ENCODE measurements at places on chromosomes 12 and 14.

- no peak for DNase-seq
Measured at GRCh38 chr14:49464885-49465284, 121.3 kb downstream of the RPS29 start.

GRCh38 chr14:70713511-70713916, 71.8 kb downstream of the TTC9 start:
- DNase-seq = no peak

DNA sequence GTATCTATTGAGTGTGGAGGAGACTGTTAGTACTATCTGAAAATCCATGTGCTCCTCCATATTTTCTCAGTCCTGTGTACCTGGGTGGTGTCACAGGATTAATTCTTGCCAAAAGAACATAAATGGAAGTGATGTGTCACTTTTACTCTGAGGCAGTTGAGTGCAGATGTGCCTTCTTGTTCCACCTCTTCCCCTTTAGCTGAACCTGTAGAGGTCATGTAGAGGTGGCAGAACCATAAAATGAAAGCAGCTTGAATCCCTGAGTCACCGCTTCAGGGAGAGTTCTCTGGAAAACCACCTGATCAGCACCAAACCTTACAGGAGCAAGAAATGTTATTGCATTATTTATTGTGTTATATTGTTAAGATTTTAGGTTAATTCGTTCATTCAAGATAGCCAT, 14.7 kb upstream of the SLC25A3 start:
- DNase-seq = no peak

DNA sequence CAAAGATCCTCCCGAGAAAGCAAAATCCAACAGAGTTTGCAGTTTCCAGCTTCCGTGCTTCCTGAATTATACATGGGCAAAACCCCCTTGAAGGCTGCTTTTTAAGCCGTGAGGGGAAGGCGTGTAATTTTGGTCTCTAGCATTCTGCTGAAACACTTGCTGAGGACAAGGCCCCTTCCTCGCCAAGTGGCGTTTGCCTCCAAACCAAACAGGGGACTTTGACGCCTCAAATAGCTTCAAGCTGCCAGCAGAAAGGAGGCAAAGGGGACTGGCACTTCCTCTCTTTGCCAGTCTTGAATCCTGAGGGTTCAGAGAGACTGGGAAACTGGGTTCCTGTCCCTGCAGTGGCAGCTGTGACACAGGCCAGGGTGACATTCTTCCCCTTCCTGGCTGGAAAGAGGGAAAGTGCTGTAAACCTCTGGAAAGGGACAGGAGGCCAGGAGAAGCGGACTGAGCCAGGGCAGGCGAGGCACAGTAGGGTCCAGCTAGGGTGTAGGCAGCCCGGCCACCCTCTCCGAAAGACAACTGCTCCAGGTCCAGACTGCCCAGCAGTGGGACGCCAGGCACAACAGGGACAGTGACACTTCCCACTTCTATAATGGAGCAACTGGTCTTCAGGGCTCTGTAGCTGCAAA, 96.2 kb upstream of the MED13L start:
- peak; percentile 72 for DNase-seq

GRCh38 chr14:89473989-89474388, 57.0 kb upstream of the FOXN3 start:
- no peak for DNase-seq

GRCh38 chr14:105118646-105119407, 49.7 kb downstream of the JAG2 start:
- DNase-seq = no peak

DNA sequence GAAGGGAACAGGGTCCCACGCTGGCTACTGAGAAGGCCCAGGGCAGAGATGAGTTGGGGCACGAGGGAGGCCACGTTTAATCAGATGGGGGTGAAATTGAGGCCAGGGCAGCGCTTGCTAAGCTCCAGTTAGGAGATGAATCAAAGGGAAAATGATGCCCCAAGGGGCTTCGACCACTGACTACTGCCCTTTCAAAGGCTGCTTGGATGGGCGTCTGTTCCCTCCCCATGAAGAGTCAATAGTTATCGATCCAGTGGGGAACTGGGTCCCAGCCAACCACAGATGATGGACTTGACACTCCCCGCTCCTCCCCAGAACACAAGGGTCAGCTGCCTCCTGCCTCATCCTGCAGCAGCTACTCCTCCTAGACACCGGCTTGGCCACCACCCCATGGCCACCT, 55.6 kb downstream of the ESRRB start:
- DNase-seq = no peak

DNA sequence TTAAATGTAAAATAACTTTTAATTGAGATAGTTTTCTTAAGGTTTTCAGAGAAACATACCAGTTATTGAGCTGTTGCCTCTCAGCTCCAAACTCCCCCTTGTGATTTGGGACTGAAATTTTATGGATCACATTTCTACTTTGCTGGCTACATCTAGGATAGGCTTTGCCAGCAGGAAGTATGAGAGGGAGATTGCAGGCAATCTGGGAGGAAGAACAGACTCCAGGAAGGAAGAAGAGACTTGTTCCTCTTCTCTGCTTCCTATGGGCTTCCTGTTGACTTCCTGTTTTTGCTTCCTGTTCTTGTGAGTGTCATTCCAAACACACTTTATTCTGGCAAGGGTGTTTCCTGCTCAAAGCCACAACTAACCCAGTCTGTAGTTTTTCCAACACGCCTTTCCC, 312.9 kb downstream of the ITPR2 start:
- no peak for DNase-seq

GRCh38 chr14:101357038-101357437, 204.3 kb upstream of the DIO3 start:
- DNase-seq = no peak

DNA sequence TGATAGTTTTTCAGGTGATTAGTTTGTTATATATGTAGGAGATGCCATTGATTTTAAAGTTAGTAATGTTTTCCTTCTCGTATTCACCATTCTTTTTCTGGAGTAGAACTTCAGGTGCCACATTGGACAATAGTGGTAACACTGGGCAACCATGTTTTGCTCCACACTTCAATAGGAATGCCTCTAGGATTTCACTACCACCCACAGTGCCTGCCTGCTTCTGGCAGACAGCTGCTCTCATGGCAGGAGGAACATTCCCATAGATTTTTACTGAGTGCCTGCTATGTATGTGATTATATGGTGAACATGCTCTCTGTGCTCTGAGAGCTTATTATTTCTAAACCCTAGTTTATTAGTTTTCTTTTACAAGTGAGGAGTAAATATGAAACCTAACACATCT, 53.7 kb downstream of the GCH1 start:
- DNase-seq = no peak

DNA sequence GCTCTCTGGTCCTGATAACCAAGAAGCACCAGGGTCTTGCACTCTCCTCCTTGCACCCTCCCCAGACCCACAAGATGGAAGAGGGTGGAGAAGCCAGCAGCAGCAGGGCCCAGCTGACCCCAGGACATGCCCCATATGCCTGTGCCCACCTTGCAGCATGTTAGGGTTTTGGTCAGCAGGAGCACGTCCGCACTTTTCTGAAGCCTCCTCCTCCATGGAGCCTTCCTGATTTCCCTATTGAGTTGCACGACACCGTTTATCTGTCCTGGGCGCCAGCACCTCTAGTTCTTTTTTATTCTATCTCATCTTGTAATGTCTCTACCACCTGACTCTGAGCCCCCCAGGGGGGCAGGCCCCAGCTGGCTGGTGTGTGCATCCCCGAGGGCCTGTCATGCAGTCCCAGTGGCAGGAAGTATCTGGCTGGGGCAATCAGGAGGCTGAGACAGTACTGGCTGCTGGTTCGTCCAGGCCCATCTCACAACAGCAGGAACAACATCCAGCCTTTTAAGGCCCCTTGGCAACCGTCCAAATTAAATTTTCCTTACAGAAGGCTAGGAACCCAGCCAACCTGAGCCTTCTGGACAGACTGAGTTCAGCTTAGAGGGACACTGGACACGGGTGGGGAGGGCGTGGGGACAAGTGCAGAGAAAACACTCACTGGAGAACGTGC, 39.6 kb downstream of the CCDC85C start:
- peak; percentile 46 for DNase-seq

DNA sequence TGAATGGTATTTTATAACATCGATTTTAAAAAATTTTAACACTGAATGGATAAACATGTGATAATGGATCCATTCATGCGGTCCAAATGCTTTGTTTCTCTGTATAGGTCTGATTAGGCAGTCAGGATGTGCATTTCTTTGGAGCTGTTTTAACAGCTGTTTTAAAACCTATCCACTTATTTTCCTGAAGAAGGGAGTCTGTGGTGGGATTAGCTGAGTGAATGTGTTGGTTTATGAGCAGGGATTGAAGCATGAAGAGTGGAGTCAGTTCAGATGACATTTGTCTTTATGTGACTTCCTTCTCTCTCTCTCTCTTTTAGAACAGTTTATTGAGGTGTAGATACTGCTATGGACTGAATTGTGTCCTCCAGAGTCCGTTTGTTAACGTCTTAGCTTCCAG, 37.7 kb downstream of the GLT8D2 start:
- DNase-seq = no peak

DNA sequence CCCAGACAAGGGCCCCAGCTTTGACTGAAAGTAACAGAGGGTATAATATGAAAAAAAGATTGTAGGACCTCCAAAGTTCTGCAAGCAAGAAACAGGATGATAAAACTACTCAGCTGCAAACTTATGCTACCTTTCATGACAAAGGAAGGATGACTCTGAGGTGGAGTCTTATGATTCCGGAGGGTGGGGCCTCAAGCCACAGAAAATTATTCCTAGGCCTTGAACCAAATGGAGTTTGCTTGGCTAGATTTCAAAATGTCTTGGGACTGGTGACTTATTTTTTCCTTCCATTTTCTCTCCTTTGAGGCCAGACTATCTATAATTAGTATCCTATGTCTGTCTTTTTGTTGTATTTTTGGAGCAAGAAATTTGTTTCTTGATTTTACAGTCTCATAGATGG, 336.4 kb downstream of the LRIG3 start:
- no peak for DNase-seq

DNA sequence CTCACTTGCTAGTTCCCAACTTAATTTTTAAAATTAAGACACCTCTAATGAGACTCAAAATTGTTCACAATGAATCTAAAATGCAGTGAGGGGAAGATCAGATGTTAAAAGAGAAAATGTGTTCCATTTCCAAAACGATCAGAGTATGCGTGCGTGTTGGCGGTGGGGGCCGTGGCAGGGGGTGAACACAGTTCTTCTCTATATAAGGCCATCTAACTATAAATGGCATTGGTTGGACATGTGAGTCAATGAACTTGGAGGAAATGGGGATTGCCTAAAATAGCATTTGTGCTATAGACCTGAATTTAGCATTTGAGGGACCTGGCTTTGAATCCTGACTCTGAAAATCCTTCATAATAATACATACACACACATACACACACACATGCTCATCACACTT, 149.4 kb downstream of the FOXN3 start:
- DNase-seq = peak; percentile 84

GRCh38 chr12:107404981-107405380, 280.6 kb upstream of the PWP1 start:
- no peak for DNase-seq

DNA sequence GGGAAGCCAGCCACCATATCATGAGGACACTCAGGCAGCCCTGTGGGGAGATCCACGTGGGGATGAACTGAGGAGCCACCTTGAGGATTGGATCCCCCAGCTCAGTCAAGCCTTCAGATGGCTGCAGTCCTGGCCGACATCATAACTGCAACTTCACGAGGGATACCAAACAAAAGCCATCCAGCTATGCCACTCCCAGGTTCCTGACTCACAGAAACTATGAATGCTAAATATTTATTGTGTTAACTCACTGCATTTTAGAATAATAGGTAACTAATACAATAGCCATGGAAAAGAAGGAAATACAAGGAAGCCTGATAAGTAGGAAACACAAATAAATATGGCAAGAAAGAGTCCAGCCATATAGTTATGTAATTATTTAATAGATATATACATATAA, 42.1 kb upstream of the FAM222A start:
- no peak for DNase-seq

GRCh38 chr12:130770413-130771028, 54.4 kb upstream of the RIMBP2 start:
- DNase-seq = no peak

DNA sequence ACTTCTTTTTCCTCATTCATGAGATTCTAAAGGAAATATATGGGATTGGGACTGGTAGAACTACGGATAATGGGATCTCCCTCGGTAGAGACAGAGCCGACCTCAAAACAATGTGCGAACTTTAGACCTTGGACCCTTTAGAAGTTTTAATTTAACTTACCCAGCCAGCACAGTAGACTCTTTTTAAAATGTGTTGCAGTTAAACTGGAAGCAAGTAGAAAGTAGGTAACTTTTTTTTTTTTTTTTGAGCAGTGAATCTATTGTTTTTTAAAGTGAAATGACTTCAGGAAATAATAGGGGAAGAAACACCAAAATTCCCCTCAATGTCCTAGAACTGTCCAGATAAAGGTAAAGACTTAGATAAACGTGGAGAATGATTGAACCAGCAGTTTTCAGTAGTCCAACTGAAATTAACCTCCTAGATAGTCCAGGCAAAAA, 1.1 kb upstream of the ATXN2 start:
- no peak for DNase-seq

DNA sequence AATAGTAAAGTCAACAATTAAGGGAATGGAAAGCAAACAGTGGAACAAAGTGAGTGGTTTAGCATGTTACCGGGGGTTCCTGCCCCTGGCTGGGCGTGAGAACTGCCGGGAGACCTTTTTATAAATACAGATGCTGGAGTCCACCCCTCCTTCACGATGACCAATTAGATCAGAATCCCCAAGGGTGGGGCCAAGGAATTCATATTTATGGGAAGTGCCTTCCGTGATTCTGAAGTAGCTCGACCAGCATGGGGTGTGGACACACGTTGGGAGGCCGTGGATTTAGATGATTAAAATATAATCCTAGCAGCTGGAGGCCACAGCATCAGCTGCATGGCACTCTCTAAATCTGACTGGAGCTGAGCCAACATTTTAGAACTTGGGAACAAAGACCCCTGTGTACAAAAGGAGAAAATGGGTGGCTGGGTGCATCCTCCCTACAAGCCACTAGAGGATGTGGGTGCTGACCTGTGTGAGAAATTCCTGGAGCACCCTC, 87.9 kb downstream of the SRRM4 start:
- DNase-seq = no peak

DNA sequence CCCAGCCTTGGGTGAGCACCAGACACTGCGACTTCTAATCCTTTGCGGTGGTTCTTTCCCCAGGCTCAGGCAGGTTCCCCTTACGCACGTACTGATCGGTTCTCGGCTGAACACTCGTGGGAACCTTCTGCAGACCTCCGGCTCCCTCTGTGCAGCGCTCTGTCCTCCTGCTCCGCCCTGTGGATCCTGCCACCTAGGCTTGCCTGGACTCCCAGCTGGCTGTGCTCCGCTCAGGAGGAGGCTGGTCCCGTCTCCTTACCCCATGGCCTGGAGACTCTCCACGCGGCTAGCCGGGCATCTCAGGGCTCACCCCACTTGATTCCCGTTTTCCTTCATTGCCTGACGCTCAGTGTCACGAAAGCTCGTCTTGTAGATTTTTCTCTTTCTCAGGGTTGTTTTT, 34.7 kb downstream of the TNFAIP2 start:
- no peak for DNase-seq

DNA sequence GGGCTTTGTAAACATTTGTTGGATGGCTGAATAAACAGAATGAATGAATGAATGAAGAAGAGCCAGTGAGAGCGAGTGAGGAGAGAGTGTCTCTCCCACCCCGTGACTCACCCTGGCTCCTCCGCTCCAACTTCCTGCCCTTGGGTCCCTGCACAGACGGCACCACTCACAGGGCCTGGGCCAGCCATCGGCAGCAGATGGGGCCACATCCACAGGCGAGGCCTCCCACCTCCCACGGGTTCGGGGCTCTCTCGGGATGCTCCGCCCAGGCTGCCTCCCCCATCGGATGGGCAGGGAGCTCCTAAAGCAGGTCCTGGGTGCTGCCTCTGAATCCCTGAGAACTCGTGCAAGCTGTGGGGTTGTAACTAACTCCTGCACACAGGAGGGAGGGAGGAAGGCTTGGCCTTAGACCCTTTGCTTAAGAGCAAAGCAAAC, 41.3 kb downstream of the CCNK start:
- DNase-seq = no peak

All from tibial artery (tissue), 4 donors.